ENCODE measurements at places on chromosomes 5 and 9.

GRCh38 chr5:159605585-159605984 lies 275.3 kb upstream of the IL12B start:
- no peak for DNase-seq

- DNase-seq: no peak
These were observed 89.8 kb downstream of the CACNA1B start for GRCh38 chr9:137967280-137967953.

GRCh38 chr9:129416821-129417539 lies 203.9 kb downstream of the C9orf50 start:
- DNase-seq: no peak

DNA sequence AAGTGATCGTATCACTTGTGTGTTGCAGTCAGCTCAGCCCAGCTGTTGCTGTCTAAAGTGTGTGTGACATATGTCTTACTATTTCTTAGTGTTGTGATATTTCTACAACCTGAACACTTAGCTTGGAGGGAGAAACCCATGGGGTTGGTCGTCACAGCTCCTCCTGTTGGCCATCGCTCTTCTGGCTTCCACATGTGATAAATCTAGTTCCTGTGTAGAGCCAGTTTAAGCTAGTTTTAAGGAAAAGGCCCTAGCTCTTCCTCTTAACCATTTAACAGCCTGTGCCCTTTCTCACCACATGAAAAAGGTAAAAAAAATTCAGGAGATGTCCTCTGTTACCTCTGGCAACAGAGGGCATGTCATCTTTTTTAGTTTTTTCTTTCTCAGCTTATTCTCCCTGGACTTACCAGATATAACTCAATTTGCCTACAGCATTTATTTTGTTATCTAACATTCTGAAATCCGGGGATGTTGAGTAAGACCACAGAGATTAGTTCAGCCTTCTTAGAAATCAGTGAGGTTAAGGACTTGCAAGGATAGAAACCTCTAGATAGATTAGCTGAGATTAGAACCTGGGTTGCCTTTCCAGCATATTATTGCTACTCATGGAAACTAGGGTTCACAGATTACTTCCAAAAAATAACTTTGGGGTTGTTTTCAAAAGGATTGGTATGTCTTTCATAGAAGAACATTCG lies 100.4 kb downstream of the GAPVD1 start:
- DNase-seq: no peak

Data from stimulated activated CD4-positive, alpha-beta T cell treated with anti-CD3 and anti-CD28 coated beads, TNF-alpha, amount 100 ng/mL, for 1 hour (primary cell).